ENCODE measurements at places on chromosomes 12 and 14.

GRCh38 chr14:63922696-63923421, 70.1 kb downstream of the SYNE2 start:
- DNase-seq: no peak

- no peak for DNase-seq
Observed at GRCh38 chr12:52316701-52317100, 4.5 kb downstream of the KRT83 start.

DNA sequence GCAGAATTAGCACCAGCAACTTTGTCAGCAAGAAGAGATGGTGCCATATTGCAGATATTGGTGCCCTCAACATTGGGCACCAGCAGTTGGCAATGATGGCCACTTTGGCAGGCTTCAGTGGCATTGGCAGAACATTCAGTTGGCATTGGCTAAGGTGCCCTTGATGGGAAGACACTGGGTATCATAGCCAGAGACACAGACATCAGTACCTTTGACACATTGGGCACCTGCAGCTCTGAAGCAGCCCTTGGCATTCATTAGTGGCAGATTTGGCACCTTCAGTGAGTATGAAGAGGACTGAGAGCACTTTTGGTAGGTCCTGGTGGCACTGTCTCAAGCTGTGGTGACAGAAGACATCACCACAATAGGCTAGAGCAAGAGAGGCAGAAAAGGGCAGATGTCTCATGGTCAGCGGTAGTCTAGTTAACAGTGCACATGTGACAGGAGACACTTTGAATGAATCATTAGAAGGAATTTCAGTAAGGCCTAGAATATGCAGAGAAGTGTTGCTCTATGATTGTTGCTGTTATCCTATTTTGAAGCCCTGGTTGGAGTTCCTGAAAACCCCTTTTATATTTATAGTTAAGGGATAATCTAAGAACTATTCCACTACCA, 422.2 kb downstream of the APAF1 start:
- DNase-seq: no peak

DNA sequence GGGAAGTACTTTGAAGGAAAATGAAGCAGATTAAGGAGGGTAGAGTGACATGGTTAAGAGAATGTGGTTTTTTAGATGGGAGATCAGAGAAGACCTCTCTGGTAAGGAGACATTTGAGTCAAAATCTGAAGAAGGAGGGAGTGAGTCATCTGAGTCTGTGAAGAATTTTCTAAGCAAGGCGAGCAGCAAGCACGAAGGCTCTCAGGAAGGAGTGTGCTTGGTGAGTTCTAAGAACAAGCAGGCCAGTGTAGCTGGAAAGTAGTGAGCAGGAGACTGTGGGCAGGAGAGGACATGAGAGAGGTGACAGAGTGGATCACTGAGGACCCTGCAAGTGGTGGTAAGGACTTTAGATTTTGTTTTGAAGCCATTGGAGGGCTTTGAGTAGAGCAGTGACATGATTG, 76.3 kb upstream of the FUT8 start:
- no peak for DNase-seq

GRCh38 chr12:58202933-58203718, 261.8 kb downstream of the ATP23 start:
- no peak for DNase-seq

DNA sequence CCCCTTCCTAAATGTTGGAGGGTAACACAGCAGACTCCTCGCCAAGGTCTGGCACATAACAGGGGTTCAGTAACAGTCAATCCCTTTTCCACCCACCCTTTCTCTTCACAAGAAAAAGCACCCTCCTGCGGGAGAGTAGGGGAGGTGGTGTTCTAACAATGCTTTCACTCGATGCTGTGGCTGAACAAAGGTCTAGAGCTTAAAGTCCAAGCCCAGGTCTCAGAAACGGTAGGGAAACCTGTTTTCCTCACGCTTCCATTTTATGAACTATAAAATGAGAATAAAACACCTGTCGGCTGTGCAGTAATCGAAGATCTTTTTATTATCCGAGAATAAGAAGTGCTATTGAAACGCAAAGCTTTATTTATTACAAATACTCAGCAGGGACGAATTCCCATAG, 20.9 kb upstream of the CACNA2D4 start:
- no peak for DNase-seq

GRCh38 chr12:91058786-91059185, 962 bp upstream of the KERA start:
- no peak for DNase-seq

DNA sequence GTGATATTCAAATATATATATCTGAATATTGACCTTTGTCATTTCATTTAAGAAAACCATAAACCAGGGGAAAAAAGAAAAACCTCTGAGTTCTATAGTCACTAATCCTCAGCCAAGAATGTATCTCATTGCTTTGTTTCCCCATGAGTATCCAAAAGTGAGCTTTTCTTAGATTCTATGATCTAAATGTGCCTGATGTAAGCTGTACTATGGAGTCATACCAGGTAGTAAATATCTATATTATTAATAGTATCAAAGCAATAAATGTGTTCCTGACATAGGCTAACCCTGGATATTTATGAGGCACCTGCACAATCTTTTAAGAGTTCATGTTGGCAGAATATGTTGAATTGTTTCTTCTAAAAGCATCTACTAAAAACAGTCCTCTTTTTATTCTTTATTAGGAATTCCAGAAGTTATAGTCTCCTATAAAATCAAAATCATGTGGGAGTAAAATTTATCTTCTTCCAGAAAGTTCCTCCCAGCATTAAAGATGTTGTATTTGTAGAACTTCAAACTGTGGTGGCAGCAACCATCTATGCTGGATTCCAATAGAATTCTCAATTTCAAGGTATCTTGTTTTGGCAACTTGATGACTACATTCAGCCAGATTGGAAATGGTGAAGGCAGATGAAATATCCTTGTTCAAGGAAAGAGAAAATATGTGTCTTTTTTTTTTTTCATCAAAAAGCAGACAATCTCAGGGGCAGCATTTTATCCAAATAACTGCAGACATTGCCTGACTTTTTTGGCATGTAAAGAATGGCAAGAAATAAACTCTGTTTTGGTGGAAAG, 139.7 kb upstream of the RASSF8 start:
- no peak for DNase-seq

DNA sequence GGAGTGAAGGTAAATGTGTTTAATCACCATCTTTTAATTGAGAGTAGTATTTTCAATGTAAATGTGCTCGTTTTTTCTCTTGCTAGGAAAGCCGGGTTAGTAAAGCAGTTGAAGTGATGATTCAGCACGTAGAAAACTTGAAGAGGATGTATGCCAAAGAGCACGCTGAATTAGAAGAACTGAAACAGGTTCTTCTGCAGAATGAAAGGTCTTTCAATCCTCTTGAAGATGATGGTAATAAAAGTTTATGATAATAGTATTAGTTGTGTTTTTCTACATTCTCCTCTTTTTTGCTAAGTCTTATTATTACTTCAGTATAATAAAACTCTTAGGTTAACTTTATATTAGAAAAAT, 93.9 kb downstream of the DNAI7 start:
- DNase-seq: no peak

GRCh38 chr12:72889791-72890190, 617.6 kb downstream of the TRHDE start:
- no peak for DNase-seq

DNA sequence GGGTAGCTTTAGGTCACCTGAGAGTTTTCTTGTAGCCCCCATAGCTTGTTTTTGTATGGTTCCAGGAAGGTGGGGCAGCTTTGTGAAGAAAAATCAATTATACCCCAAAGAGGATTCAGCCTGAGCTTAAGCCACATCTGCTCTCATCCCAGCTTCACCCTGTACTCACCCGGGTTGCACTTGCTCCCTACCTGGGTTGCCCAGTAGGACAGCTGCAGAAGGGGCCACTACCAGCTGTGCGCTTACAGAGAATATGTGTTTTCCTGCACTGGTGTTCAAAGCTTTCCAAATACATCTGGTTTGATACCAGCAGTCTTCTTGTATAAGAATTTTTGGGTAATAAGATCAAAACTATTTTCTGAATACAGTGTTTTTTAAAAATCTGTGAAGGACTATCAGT, 3.0 kb upstream of the SLC38A1 start:
- no peak for DNase-seq

DNA sequence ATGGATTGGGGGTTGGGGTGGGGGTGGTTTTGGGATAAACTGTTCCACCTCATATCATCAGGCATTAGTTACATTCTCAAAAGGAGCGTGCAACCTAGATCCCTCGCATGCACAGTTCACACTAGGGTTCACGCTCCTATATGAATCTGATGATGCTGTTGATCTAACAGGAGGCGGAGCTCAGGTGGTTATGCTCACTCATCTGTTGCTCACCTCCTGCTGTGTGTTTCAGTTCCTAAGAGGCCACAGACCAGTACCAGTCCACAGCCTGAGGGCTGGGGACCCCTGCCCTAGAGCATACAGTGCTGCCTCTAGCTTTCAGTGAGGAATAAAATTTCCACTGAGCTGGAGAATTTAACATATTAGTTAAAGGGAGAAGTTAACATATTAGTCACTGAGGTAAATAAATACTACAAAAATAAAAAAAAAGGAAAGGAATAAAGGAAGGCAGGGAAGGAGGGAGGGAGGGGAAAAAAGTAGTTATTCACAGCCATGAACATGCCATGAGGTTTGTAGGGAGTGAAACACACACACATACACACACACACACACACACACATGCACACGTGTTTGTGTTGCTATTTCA, 612.7 kb upstream of the TBX3 start:
- no peak for DNase-seq

- peak; percentile 25 for DNase-seq
Observed at GRCh38 chr14:90495357-90496276, 98.8 kb downstream of the CALM1 start.

DNA sequence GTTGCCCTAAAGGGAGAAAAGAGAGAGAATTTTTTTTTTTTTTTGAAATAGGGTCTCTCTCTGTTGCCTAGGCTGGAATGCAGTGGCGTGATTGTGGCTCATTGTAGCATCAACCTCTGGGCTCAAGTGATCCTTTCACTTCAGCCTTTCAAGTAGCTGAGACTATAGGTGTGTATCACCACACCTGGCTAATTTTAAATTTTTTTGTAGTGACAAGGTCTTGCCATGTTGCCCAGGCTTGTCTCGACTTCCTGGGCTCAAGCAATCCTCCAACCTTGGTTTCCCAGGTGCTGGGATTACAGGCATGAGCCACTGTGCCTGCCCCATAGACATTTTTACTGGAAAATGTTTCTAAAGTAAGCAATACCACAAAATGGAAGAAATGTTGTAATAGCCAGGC, 36.8 kb downstream of the YARS2 start:
- DNase-seq: no peak

DNA sequence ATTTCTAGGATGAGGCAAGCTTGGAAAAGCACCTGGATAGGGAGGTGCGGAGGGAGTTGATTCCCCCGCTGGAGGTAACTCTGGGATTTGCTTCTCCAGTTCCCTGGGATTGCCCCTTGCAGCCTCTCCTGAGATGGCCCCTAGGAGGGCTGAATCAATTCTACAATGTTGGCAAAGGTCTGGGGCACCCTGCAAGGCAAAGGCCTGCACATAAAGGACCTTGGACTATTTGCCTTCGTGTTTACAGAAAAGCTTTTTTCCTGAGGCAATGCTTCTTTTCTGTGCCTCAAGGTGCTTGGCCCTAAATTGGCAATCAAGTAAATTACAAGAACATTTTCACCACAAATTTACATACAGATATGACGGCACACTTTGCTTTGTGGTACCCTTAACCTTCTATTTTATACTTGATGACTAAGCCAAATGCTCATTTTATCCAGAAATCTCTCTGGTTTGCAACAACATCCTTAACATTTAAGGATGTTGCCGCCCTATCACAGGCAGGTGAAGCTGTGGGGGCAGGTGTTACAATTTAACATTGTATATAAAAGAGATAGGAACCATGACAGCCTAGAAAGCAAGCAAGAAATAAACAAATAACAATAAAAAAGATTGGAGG, 40.3 kb downstream of the TIMELESS start:
- DNase-seq: no peak

DNA sequence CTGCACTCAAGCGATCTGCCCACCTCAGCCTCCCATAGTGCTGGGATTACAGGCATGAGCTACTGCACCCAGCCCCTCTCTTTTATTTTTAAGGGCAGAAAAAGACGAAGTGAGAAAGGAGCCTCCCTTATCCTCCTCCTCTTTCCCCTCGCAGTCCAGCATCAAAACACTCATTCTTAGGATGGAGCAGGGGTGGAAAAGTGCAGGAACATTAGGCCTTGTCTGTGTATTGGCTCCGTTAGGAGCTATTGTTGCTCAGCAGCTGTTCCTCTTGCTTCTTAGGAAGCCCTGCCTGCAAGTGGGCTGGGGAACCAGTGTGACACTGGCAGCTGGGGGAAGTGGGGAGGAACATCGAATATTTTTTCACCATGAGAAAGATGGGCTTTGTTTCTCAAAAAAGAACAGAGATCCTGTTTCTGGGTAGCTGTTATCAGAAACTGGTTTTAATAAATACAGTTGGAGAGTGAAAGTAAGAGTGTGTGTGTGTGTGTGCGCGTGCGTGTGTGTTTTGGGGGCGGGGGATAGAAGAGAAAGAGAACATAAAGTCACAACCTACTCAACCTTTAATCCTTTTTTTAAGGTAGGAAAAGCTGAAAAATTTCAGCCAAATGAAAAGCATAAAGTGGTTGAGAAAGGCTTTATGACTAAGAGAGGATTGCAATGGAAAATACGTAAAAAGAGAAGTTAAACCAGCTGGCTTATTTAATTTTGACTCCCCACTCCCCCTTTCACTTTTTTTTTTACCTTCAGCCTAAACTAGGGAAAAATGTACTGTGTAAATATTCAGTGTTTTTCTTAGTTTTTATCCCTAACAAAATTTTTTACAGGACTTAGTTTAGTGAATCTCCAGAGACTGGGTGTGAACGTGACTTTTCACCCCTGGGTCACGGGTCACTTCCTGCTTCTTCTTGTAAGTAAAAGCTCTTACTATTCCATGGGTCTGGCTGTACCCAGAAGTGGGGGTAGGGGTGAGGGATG, 197.2 kb upstream of the PLEKHG7 start:
- peak; percentile 7 for DNase-seq

GRCh38 chr12:9064201-9064814, 51.4 kb downstream of the A2M start:
- DNase-seq: peak; percentile 46

GRCh38 chr12:117037289-117038022, 61.8 kb downstream of the TESC start:
- DNase-seq: no peak

- DNase-seq: no peak
Observed at GRCh38 chr12:31712877-31713276, 15.9 kb downstream of the AMN1 start.

DNA sequence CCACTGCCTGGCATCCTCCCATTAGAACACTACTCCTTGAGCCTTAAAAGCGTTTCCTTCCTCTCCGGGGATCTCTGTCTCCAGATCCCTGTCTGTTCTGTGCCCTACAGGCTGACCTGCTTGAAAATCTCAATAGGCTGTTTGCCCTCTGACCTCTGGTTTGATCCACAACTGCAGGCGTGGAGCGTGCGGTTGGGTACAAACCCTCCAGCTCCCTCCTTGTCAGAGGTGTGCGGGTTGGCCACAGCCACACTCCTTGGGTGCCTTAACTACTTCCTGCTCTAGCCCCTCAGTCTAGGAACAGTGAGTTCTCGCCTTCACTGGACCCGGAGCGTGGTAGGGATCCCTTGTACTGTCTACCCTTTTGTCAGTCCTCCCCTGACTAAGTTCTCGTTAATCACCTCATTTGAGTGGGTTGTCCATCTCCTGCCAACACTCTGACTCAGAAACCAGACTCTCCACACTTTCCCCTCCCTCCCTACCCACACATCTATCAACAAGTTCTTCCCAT, 33.1 kb downstream of the CMKLR1 start:
- DNase-seq: no peak

GRCh38 chr12:128966203-128966810, 113.0 kb downstream of the GLT1D1 start:
- DNase-seq: no peak

- no peak for DNase-seq
Observed at GRCh38 chr12:68334132-68334531, 2.0 kb upstream of the MDM1 start.

GRCh38 chr12:68414988-68415387, 82.8 kb upstream of the MDM1 start:
- DNase-seq: no peak

All from activated T-cell treated with anti-CD3 and anti-CD28 coated beads for 1 hour (primary cell).